ENCODE measurements at places on chromosomes 7 and 10.

DNA sequence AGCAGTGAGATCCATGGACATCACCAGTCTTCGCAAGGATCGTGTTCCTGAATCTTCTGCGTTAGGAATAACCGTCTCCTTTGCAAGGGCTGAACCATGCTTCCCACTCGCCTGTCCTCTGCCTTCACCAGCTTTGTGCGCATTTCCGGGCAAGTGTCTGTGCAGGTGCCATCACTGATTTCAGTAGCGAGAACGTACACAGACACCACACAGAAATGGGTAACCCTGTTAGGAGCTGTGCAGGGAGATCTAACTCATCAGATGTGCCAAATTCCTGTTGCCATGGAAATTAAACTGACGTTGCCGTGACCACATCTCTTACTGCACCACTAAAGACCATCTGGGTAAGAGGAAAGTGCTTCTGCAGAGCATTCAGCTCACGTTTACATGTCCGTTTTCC lies 146.3 kb downstream of the DIP2C start:
- no peak for DNase-seq

- DNase-seq = no peak
Observed at GRCh38 chr7:19377611-19378344, 232.6 kb upstream of the FERD3L start.

GRCh38 chr7:136138991-136139390 lies 161.8 kb upstream of the MTPN start:
- no peak for DNase-seq

DNA sequence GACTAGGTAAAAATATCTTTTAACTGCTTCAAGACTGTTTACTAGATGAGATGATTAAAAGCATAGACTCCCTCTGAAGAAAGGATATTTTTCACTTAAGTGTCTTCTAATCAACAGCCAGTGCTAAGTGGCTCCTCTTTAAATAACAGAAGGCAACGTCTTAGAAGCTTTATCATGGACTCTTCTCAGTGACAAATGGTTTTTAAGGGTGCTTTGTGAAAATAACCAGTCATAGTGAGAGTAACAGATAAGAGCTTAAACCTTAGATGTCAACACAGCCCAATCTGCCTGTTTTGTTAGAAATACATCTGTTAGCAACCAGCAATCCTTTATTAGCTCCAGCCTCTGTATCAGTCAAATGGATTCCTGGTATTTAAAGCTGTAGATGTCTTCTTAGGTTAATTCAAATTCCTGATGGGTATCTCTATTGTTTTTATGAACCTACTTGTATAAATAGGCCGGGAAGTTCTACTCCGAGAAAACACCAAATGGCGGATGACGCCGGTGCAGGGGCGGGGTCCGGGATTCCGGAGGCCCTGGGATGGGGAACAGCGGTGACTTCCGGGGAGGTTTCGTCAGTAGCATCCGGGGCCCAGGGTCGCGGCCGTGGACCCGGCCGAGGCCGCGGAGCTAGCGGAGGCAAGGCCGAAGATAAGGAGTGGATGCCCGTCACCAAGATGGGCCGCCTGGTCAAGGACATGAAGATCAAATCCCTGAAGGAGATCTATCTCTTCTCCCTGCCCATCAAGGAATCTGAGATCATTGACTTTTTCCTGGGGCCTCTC lies 285.4 kb downstream of the GPR37 start:
- no peak for DNase-seq

DNA sequence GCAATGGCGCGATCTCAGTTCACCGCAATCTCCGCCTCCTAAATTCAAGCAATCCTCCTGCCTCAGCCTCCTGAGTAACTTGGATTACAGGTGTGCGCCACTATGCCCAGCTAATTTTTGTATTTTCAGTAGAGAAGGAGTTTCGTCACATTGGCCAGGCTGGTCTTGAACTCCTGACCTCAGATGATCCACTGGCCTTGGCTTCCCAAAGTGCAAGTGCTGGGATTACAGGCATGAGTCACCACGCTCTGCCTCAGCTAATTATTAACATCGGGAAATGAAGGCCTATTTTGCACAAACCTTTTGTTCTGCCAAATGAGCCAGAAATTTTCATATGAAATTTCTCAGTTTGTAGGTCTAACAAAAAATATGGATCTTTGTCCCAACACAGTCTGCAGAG lies 106.7 kb upstream of the ODAD2 start:
- DNase-seq = no peak
